ENCODE measurements at places on chromosomes 16 and 17.

DNA sequence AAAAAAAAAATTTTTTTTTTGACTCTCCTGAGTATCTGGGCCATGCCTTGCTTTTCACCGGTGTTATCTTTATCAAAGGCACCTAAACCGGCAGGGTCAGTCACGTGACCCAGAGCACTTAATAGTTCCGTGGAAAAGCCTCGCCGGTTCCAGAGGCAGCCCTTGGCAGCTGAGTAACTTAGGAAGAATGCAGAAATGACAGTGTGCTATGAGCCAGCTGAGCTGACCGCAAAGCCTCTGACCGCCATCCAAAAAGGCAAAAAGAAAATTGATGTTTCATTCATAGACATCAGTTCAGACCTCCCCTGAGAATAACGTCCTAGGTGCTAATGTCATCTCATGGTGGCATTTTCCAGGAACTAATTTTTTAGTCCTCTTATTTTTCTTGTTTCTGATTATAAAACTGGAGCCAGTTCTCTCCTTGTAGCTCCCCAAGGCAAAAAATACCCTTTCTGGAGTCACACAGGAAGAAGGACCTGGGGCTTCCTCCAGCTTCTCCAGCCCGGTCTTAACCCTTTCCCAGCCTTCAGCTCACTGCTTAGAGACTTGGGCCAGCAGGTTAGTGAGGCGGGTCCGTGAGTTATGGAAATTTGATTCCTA is 122.6 kb downstream of the SOCS1 start:
- no peak for DNase-seq

GRCh38 chr17:21374441-21375161 is 1.6 kb upstream of the KCNJ12 start:
- DNase-seq: no peak

GRCh38 chr17:7703584-7704479 is 1.2 kb upstream of the EFNB3 start:
- DNase-seq: peak; percentile 95

GRCh38 chr17:14616528-14616927 is 315.6 kb downstream of the HS3ST3B1 start:
- no peak for DNase-seq

GRCh38 chr17:75396796-75397195 is 8.7 kb downstream of the GRB2 start:
- no peak for DNase-seq

DNA sequence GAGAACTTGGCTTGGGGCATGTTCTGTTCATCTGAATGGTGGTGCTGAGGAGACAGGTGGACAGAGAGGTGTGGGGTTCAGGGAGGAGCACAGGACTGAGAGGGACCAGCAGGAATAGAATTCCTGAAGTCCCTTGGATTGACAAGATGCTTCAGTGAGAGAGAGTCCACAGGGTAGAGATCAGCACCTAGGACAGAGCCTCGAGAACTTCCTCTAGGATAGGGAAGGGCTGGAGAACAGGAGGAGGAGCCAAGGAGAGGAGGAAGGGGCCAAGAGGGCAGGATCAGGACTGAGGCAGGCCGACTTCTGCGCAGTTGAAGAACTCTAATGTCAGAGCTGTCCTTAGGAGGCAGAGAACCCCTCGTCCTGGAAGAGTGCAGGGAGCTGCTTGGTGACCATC is 138.4 kb downstream of the PRKCB start:
- no peak for DNase-seq

DNA sequence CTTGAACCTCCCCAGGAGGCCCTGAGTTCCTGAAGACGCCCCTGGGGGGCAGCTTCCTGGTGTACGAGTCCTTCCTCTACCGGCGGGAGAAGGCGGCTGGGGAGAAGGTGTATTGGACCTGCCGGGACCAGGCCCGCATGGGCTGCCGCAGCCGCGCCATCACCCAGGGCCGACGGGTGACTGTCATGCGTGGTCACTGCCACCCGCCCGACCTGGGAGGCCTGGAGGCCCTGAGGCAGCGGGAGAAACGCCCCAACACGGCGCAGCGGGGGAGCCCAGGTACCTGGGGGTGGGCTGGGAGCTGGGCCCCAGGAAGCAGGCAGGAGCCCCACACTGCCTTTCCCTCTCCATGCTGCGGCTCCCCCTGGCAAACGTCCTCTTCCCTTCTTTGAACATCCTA is 22.0 kb downstream of the FLYWCH1 start:
- DNase-seq: no peak

- DNase-seq: no peak
Observed at GRCh38 chr17:51078009-51078592, 42.6 kb downstream of the SPAG9 start.

DNA sequence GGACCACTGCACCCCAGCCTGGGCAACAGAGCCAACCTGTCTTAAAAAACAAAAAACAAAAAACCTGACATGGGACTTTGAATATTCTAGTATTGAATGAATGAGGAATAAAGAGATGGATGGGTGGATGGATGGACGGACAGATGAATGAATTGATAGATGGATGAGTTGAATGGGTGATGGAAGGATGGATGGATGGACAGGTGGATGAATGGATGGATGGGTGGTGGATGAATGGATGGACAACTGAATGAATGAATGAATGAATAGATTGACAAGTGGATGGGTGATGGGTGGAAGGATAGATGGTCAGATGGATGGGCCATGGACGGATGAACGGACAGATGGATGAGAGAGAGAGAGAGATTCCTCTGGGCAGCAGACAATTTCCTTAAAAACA is 22.8 kb upstream of the CEP20 start:
- DNase-seq: no peak

- DNase-seq: no peak
Observed at GRCh38 chr17:69478916-69479315, 64.4 kb downstream of the MAP2K6 start.

DNA sequence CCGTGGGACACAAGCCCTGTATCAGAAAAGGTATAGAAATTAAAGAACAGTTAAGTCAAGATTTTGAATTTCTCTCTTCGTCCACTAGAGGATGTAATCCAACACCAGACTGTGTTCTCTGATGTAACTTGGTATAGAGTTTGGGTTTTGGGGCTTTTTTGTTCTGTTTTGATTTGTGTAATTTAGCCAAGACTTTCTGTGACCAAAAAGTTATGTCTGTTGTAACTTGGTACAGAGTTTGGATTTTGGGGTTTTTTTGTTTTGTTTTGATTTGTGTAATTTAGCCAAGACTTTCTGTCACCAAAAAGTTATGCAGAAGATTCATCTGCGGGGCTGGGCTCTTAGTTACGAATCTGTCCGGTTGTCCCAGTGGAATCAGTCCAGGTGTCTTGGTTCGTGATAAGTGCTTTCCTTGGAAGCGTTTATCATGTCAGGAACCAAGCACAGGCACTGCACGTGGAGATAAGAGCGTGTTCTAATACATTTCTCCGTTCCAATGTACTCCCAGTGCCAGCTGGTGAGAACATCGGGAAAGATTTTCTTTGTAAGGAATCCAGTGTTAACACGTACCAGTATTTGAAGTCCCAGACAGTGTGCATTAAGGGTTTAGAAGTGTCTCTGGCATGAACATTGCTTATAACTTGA is 44.1 kb upstream of the SEC14L1 start:
- no peak for DNase-seq

DNA sequence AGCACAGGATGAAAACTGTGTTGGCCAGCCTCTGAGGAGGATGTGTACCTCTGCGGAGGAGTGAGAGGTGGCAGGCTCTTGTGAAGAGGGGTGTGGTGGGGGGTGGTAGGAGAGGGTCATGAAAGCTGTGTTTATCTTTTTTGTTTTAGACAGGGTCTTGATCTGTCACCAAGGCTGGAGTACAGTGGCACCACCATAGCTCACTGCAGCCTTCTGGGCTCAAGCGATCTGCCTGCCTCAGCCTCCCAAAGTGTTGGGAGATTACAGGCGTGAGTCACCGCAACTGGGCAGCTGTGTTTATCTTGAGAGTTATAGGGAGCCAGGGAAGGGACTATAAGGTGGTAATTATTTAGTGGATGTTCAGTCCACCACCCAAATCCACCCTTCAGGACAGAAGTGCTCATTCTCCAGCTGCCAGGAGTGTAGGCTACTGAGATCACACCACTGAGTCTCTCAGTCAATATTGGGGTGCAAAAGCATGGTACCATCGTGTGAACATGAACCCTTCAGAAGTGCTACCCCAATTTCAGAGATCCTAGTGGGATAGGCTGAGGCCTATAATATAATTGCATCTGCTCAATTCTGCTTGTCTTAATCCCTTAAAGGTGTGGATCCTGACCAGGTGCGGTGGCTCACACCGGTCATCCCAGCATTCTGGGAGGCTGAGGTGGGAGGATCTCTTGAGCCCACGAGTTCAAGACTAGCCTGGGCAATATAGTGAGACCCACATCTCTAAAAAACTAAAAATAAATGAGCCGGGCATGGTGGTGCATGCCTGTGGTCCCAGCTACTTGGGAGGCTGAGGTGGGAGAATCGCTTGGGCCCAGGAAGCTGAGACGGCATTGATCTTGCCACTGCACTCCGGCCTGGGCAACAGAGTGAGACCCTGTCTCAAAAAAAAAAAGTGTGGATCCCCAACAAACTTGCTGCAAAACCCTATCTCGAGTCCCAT is 788 bp upstream of the EXOC3L1 start:
- no peak for DNase-seq

- DNase-seq: no peak
Observed at GRCh38 chr17:81564778-81565177, 12.6 kb upstream of the FAAP100 start.

DNA sequence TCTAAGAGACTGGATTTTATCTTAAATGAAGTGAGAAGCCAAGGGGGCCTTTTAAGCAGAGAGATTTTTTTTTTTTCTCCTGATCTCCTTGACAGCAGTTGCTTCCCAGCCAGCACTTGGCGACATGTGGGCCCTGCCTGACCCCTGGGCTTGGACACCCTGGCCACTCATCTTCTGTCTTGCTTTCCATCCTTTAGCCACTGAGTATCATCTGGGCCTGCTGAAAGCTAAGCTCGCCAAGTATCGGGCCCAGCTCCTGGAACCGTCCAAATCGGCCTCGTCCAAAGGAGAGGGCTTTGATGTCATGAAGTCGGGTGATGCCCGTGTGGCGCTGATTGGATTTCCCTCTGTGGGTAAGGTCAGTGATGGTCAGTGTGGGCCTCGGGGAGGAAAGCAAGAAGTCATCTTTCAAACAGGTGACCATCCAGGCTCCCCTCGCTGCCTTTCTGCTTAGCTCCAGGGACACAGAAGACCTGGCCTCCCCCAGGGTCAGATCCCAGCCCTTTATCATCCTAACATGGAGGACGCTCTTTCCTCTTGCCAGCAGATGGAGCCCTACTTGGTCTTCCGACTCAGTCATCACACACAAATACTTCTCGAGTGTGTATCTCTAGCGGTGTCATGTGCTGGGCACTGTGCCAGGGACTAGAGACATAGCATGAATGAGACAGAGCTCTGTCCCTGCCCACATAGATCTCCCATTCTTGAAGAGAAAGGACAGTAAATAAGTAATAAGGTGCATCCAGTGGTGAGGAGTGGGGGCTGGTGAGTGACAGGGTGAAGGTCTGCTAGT is 6.1 kb downstream of the DRG2 start:
- peak; percentile 75 for DNase-seq

DNA sequence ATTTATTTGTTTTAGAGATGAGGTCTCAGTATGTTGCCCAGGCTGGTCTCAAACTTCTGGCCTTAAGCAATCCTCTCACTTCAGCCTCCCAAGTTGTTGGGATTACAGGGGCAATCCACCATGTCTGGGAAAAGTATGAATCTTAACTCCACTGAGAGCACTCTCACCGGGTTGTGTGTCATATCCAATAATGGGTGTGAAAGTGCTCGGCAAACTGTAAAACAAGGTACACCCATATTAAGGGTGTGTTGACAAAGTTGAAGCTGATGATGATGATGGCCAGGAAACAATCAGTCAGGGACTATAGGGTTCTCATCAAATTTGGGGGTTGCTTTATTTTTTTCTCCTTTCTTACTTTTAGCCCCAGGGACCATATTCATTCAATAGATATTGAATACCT is 25.3 kb upstream of the TMC5 start:
- no peak for DNase-seq

DNA sequence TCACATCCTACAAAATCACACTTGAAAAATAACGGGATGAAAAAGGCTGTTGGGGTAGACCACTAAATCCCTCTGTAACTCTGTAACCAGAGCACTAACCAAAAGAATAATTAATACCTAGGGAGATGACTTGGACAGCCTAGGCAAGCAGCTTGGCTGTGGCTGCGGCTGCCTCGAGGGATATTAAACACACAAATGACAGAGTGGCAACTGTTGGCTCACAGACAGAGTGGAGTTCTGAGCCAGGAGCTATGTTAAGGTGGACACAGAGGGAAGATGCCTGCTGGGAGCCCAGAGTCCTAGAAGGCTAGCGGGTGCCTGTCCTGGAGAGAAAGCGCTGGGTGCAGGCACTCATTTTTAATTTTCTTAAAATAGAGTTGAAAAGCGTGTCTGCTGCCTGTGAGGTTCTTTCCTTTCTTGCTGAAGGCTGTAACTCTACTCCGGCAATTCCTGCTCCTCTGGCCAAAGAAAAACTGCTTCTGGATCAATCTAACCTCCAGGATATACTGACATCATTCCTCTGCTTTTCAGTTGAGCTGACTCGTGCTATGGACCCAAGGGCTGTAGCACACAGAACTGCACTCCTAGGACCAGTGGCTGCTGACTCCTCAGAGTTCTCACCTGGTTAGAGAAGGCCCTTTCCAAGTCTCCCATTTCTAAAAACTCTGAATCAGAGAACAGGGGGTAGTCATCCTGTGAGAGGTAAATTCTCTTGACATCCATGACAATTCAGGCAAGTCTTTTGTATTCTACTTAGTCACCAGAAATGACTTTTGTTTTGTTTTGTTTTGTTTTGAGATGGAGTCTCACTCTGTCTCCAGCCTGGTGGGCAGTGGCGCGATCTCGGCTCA is 147.9 kb downstream of the STX8 start:
- no peak for DNase-seq

- DNase-seq: no peak
Observed at GRCh38 chr17:34236281-34236892, 18.7 kb upstream of the CCL2 start.

GRCh38 chr17:18129041-18129502 is 20.5 kb downstream of the MYO15A start:
- DNase-seq: peak; percentile 50

GRCh38 chr16:80387318-80387921 is 153.4 kb upstream of the DYNLRB2 start:
- no peak for DNase-seq
